Thoracic aorta endothelial cell (primary cell): ENCODE measurements at places on chromosomes 1 and 21. TPM values are rescaled to one million over a fixed set of nuclear protein-coding genes. Genes with fewer than 3 reads are reported as not detected.

The CSF3R gene
- not detected in 2 replicates for total RNA-seq

The HJV gene
- not detected in 2 replicates for total RNA-seq

The ASPM gene
- 85.8 and 148 TPM in 2 replicates for total RNA-seq

The RAB42 gene
- total RNA-seq: 0.53 and 1.4 TPM in 2 replicates
